Spinal cord (tissue), 10 donors: ENCODE measurements at places on chromosomes 6 and 20. TPM values are rescaled to one million over a fixed set of nuclear protein-coding genes. Genes with fewer than 3 reads are reported as not detected.

DNA sequence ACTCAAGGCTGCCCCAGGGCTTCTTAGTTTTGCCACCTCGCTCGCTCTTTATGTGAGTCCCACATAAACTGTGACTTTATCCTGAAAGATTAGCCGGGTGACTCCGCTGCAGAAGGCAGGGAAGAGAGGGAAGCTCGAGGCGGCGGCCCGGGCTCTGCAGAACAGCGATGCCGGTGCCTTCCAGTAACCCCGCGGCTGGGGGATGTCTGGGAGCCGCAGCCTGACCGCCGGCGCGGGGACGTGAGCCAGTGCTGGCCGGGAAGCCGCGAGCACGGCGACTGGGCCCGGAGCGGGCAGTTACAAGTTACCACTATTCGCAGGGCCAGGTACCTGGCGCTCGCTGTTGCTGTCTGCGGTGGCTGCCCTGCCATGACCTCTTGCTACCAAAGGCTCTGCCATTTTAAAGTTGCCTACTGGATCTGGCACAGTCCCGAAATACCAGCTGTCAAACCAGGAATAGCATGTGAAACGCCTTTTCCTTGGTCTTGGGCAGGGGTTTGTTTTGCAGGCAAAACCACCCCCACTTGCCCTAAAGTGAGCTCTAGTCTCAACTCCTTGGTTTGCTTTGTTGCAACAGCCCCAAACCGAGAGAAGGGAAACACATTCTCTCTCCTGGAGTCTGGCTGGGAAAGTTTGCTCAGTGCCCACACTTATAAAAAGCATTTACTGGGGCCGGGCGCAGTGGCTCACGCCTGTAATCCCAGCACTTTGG lies 124.0 kb upstream of the SLC2A12 start:
- H3K36me3 ChIP-seq: peaks cover 4% of the 10 kb centered on the region
- DNase-seq: no peak
- H3K4me3 ChIP-seq: peak overlapping the region; percentile 64
- H3K27me3 ChIP-seq: peaks cover 2% of the 10 kb centered on the region
- H3K4me1 ChIP-seq: peaks cover 12% of the 10 kb centered on the region
- peak overlapping the region; percentile 97 for H3K27ac ChIP-seq

- H3K27me3 ChIP-seq: no peaks in the 10 kb centered on the region
- no peaks in the 10 kb centered on the region for H3K36me3 ChIP-seq
- no peak overlapping the region for H3K4me3 ChIP-seq
- peaks cover 67% of the 10 kb centered on the region for H3K4me1 ChIP-seq
- no peak for DNase-seq
- peak overlapping the region; percentile 81 for H3K27ac ChIP-seq
Observed at GRCh38 chr6:163329991-163330390, 84.5 kb upstream of the QKI start.

GRCh38 chr6:17432356-17432755 lies 39.0 kb downstream of the CAP2 start:
- no peaks in the 10 kb centered on the region for H3K36me3 ChIP-seq
- H3K4me3 ChIP-seq: no peak overlapping the region
- no peaks in the 10 kb centered on the region for H3K4me1 ChIP-seq
- DNase-seq: no peak
- H3K27ac ChIP-seq: no peak overlapping the region
- H3K27me3 ChIP-seq: no peaks in the 10 kb centered on the region

DNA sequence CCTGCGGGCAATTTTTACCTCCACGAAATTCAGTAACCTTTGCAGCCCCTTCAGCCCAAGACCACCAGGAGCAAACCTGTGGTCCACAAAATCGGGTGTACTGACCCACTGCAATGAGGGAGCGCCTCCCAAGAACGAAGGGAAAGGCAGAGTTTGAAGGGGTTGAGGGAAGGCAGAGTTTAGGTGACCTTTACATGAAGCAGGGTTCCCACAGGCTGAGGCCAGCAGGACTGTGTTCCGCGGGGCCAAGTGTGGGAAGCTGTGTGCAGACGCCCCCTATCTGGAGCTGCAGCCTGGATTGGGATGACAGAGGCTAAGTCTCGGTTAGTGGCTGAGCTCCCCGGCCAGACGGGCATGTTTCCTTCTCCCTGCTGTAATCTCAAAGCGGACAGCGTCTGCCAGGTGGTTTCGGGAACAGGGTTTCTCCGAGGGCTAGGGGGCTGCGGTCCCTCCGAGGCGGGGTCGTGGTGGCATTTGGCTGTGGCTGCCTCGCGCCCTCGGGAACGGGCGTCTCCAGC lies 826 bp upstream of the PYGB start:
- no peak for DNase-seq
- H3K27me3 ChIP-seq: no peaks in the 10 kb centered on the region
- peaks cover 16% of the 10 kb centered on the region for H3K4me1 ChIP-seq
- H3K4me3 ChIP-seq: peak overlapping the region; percentile 47

- H3K27me3 ChIP-seq: no peaks in the 10 kb centered on the region
- H3K36me3 ChIP-seq: no peaks in the 10 kb centered on the region
- no peak for DNase-seq
- H3K27ac ChIP-seq: no peak overlapping the region
Observed at GRCh38 chr6:80767808-80768207, 661.3 kb downstream of the BCKDHB start.

GRCh38 chr6:17042422-17043147 lies 59.3 kb upstream of the STMND1 start:
- no peak overlapping the region for H3K27ac ChIP-seq
- DNase-seq: no peak
- peaks cover 3% of the 10 kb centered on the region for H3K4me1 ChIP-seq

GRCh38 chr20:8306937-8307336 lies 174.9 kb downstream of the PLCB1 start:
- no peaks in the 10 kb centered on the region for H3K27me3 ChIP-seq
- no peak for DNase-seq
- H3K36me3 ChIP-seq: no peaks in the 10 kb centered on the region

DNA sequence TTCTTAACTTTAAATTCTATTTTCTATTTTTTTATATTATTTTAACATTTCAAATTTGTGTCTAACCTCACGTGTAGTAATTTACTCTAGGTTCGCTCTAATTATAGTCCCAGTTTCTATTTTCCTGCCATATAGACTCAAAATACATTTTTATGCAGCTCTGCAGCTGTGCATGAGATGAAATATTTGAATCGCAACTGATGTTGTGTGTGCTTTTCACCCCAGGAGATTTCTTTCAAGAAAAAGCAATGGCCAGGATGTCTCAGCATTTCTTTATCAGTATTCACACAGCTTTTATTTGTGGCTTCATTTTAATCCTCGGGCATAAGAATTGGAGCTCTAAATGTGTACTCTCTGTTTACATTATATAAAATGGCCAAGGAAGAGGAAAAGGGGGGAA lies 157.6 kb downstream of the HDGFL1 start:
- no peak overlapping the region for H3K27ac ChIP-seq
- H3K27me3 ChIP-seq: no peaks in the 10 kb centered on the region
- no peak overlapping the region for H3K4me3 ChIP-seq
- DNase-seq: no peak
- no peaks in the 10 kb centered on the region for H3K36me3 ChIP-seq
- H3K4me1 ChIP-seq: no peaks in the 10 kb centered on the region

DNA sequence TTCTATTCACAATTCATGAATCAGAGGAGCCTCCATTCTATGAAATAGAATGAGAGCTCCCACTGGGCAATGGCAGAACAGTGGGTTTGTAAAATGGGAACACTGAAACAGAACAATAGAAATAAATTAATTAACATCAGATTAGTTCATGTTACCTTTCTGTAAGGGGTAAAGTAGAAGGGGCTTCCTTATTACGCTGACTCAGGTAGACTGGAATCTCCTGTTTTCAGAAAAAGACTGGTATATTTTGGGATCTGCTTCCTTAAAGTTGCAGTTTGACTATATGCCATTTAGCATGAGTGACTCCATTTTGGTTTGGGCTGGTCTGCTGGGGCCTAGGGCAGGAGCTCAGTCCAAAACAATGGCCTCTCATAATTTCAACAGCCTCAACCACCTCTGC lies 52.8 kb upstream of the ZFAND3 start:
- no peaks in the 10 kb centered on the region for H3K27me3 ChIP-seq
- H3K36me3 ChIP-seq: no peaks in the 10 kb centered on the region
- no peak overlapping the region for H3K27ac ChIP-seq
- no peak overlapping the region for H3K4me3 ChIP-seq

GRCh38 chr6:113447088-113447831 lies 409.9 kb upstream of the MARCKS start:
- no peaks in the 10 kb centered on the region for H3K36me3 ChIP-seq
- no peak overlapping the region for H3K27ac ChIP-seq
- no peak for DNase-seq
- no peak overlapping the region for H3K4me3 ChIP-seq
- H3K4me1 ChIP-seq: no peaks in the 10 kb centered on the region

DNA sequence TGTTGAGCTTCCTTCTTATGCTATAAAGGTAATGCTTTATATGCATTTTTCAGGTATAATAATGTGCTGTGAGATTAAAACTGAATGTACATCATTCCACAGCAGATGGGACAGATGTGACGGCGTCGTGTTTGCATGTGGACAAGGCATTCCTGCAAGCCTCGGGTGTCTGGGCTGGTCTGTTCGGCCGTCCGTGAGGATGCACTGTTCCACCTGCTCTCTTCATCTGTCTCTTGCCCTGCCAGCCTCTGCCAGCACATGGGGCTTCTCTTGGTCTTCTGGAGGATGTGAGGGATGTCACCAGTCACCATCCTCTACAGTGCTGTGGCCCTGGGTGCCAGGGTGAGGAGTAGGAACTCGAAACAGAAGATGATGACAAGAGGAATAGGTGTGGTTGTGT lies 223.2 kb downstream of the ERMARD start:
- no peak overlapping the region for H3K4me3 ChIP-seq
- H3K27ac ChIP-seq: no peak overlapping the region
- peaks cover 12% of the 10 kb centered on the region for H3K4me1 ChIP-seq
- DNase-seq: no peak

- DNase-seq: no peak
- no peaks in the 10 kb centered on the region for H3K36me3 ChIP-seq
- H3K4me3 ChIP-seq: no peak overlapping the region
- peaks cover 16% of the 10 kb centered on the region for H3K4me1 ChIP-seq
- H3K27me3 ChIP-seq: peaks cover 21% of the 10 kb centered on the region
Observed at GRCh38 chr20:46169245-46170171, 51.4 kb downstream of the CD40 start.

DNA sequence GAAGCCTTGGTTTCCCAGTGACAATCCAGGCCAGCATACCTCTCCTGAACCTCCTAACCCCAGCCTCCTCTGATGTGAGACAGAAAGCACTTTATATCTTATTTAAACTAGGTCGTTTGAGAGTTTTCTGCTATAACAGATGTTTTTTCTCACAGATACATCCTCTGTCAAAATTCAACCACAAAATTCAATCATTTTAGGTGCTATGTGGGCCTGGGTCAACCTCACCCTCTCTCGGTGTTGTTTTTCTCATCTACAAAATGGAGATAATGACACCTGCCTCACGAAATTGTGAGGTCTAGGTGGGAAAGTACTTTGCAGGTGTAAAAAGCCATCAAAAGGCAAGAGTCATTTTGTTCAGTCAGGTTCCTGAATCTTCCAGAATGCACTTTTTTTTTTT lies 46.2 kb upstream of the NFATC2 start:
- H3K36me3 ChIP-seq: peaks cover 3% of the 10 kb centered on the region
- no peaks in the 10 kb centered on the region for H3K4me1 ChIP-seq
- no peak overlapping the region for H3K27ac ChIP-seq

DNA sequence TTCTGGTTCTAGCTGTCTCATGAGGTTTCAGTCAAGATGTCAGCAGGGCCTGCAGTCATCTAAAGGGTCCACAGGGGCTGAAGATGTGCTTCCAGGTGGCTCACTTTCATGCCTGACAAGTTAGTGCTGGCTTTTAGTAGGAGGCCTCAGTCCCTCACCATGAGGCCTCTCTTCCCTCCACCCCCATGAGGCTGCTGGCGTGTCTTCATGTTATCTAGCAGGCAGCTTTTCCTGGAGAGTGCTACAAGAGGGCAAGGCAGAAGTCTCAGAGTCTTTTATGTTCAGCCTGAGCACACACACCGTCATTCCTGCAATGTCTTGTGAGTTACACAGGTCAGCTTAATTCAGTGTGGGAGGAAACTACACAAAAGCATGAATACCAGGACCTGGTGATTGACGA lies 769.9 kb downstream of the HDGFL1 start:
- H3K36me3 ChIP-seq: no peaks in the 10 kb centered on the region
- H3K4me3 ChIP-seq: no peak overlapping the region
- H3K27me3 ChIP-seq: no peaks in the 10 kb centered on the region
- H3K27ac ChIP-seq: no peak overlapping the region
- no peaks in the 10 kb centered on the region for H3K4me1 ChIP-seq

The FNDC11 gene
- 1.0 TPM for total RNA-seq

The ENPP3 gene
- total RNA-seq: 0.99 TPM

The ELOVL4 gene
- 11.0 TPM for total RNA-seq

The HDGFL1 gene
- not detected for total RNA-seq
